ENCODE measurements at places on chromosomes 1 and 21.

DNA sequence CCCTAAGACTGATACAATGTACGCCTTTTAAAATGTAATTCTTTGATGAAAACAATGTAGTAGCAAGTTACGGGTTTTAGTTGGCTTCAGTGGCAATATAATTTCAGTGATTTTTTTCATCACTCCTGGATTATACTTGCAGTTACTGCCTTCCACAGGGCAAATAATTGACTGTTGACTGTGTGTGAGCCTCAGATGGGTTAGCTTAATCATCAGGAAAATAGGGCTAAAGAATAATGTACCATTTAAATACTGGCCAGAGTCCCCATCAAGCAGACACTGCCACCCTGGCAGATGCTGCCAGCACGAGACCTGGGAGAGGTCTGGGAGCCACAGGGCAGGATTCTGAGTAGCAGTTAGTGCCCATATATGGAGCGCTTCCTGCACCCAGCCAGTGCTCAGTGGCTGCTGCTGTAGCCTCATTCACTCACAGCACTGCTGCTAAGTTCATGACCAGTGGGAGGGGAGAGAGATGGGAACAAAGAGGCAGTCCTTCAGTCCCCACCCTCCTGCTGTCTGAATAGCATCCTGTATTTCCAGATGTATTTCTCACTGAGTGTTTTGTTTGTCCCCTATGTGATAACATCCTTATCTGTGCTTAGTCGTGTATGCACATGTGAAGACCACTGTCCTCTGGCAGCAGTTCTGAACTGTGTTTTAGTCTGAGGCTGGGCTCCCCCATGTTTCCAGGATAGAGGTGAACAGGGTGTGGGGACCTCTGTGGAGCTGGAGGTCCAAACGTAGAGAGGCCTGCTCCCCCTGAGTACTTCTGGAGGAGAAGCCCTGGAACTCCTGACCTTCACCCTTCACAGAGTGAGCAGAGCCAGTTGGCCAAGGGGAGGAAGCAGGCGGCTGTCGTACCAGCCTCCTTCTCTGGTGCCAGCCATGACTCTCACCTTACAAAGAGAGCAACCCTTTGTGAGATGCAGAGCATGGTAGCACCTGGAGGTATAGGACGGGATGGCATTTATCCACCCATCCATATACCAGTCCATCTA, 80.4 kb downstream of the ADARB1 start:
- DNase-seq: peak; percentile 50

GRCh38 chr1:176789571-176790090, 326.7 kb downstream of the PAPPA2 start:
- DNase-seq: no peak

DNA sequence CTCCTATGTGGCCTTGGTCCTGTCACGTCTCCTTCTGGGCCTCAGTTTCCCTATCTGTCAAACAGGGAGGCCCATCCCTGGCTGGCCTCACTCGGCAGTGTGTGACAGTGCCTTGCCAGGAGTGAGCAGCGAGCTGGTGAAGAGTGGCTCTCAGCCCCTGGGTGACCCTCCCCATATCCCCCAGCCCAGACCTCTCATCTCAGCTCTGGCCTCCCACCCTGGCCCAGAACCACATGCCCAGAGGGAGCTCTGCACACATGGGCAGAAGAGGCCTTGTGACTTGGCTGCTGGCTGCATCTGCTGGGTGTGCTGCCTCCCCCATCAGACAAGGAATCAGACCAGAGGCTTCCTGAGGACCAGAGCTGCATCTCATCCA, 19.5 kb upstream of the PADI1 start:
- DNase-seq: no peak

DNA sequence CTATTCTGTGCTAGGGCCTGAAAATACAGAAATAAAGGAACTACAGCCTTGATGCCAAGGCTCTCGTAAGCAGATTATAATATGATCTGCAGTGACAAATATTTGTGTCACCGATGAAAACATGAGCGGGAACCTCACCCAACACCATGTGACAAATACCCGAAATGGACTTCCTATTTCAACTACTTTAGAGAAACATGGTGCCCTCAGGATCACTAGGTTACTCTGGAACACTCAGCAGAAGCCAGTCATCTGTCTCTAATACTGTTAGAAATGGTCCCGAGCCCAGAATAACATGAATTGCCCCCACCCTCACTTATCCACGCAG, 463 bp upstream of the VAMP3 start:
- DNase-seq: no peak

All from NCI-H1417 (cell line).